Right hindlimb (tissue), 1 donor: ENCODE measurements at places on chromosomes 6 and 20.

- no peak for DNase-seq
Observed at GRCh38 chr6:170276369-170277057, 14.4 kb downstream of the DLL1 start.

GRCh38 chr6:41072836-41073202, at the start of gene NFYA:
Gene NFYA, plus strand, starts transcription at chr6:41072974. Its CDS starts 6,116 bp downstream, at chr6:41079090.
- peak; percentile 100 for DNase-seq

DNA sequence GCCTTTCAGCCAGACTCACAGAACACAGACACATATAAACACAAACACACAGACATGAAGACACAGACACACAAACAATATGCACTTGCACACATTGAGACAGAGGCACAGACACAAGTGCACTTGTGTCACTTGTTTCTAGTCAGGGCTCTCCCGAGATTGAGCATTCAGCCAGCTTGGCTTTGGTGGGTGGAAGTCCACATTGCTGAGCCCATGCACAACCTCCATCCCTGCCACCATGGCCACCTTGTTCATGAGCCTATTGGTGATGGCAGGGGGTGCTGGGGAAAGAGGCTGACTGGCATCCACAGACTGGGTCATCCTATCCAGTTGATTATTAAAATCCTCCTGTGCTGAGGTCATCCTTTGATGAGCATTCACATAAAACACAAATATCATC, 11.5 kb upstream of the CST7 start:
- DNase-seq, result no peak

DNA sequence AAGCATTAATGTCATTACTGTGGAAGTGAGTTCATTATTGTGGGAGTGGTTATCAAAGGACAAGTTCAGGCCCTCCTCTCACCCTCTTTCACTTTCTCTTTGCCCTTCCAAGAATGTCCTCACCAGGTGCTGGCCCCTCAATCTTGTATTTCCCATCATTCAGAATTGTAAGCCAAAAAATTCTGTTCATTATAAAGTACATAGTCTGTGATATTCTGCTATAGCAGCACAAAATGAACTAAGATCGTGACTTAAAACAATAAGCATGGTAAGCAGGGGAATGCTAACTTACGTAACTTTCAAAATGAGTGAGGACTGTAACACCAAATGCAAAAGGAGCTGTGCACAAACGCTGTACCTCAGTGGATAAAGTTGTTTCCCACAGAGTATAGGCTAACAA, 515.7 kb upstream of the BTBD3 start:
- DNase-seq, result no peak

DNA sequence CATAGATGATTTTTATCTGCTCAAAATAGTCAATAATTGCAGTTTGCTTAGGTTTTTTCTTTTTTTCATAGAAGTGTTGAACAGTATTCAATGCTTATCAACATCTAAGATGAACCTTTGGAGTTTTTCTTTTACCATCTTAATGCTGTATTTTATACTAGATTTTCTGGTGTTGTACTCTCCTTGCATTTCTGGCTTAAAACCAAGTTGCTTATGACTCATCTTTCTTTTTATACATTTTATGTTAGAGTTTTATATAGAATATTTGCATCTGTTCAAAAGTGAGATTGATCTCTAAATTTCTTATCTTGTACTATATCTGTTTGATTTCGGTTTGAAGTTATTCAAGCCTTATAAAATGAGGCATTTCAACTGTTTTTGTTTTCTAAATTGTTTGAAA, 232.5 kb downstream of the RFPL4B start:
- no peak for DNase-seq

DNA sequence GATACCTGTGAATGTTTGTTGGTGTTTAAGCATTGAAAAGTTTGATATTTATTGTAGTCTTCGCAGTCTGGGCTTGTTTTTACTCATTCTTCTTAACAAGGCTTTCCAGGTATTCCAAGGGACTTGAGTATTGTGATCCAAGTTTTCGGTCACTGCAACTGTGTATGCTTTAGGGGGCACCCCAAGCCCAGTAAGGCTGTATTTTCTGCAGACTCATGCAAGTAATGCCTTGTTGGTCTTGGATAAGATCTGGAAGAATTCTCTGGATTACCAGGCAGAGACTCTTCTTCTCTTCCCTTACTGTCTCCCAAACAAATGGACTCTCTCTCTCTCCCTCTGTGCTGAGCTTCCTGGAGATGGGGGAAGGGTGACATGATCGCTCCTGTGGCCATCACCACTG, 82.1 kb downstream of the RFPL4B start:
- no peak for DNase-seq

GRCh38 chr6:14591998-14592397, 474.4 kb downstream of the CD83 start:
- no peak for DNase-seq

- no peak for DNase-seq
Observed at GRCh38 chr6:129183681-129184301, 300.9 kb downstream of the LAMA2 start.

- DNase-seq, result no peak
Observed at GRCh38 chr6:83113258-83113657, 45.8 kb downstream of the DOP1A start.

- peak; percentile 72 for DNase-seq
Observed at GRCh38 chr20:22684072-22684762, 99.8 kb upstream of the FOXA2 start.

- no peak for DNase-seq
Observed at GRCh38 chr6:4322846-4323309, 187.5 kb upstream of the ECI2 start.

DNA sequence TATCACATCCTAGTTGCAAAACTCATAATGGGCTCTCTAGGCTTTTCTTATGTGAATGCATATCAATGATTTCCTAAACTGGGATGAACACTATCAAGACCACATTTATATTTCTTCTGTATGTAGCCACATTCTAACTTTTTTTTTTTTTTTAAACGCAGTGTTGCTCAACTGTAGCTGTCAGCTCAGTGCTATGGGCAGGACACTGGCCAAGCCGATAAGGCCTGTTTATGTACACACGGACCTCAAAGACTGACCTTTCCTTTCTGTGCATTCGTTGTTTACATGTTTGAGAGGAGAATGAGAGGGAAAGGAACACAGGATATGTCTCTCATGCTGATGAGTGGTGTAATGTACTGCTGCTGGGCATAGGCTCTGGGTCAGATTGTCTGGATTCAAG, 75.1 kb upstream of the B3GAT2 start:
- no peak for DNase-seq

GRCh38 chr6:22095836-22096235, 201.0 kb downstream of the PRL start:
- no peak for DNase-seq

- DNase-seq, result no peak
Observed at GRCh38 chr6:105370351-105370750, 32.5 kb downstream of the PREP start.

- DNase-seq, result no peak
Observed at GRCh38 chr20:33790566-33790965, 20.6 kb upstream of the CHMP4B start.

DNA sequence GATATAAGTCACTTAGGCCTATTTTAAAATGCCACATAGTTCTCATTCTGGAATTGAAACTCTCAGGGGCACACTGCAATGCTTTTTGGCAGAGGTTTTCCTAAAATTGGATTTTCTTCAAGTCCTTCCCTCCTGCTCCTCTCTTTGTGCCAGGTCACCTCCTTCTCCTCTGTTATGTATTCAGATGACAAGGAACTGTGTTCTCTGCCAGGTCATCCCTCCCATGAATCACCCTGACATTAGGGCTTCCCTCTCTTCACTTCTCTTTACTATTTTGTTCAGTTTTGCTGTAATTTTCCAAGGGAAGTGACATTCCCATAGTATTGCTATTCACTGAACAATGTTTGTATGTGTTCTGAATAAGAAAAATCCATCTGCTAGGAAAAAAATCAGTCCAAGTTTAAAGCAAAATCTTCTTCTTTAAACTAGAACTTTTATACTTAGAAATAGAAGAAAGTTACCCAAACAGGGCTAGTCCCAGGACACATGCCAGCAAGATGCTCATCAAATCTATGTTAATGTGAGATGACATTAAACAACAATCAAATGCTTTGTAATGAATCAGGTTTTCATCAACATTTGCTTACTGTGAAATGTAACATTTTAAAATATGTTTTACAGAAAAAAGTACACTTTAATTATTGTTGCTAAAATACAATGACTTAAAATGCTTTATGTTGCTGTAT, 461.1 kb downstream of the MMUT start:
- peak; percentile 38 for DNase-seq

GRCh38 chr6:36686668-36687513, 8.4 kb downstream of the CDKN1A start:
- no peak for DNase-seq

GRCh38 chr6:7271205-7271534, 41.8 kb downstream of the SSR1 start:
- DNase-seq, result no peak

DNA sequence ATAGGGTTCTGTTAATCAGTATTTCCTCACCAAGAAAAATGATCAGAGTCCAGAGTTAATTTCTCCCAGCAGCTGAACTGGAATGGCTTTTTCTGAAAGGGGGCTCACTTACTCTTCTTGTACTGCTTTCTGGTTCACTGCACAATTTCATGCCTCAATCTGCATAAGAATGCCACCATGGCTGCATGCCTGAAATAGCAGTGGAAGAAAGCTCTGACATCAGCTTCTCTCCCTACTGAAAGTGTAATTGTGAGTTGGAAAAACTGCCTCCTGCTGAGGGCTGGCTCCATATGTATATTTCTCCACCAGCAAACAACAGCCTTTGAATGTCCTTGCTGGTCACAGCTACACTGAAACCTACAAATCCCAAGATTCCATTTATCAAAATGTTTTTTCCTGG, 1027.2 kb upstream of the GJE1 start:
- no peak for DNase-seq

DNA sequence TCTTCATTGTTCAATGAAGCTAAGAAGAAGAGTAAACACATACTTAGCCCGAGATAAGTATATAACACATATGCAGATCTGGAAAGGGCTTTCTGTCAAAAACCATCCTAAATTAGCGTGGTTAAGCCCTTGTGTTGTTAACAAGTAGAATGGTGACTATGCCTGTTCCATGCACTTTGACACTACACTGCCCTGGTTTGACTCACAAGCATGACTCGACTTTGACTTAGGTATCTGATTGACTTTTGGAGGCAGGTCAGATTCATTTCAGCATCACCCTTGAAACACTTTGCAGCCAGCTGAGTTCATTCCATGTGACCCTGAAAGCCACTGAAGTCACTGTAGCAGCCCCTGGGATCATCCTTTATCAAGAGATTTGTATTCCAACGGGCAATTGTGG, 239.8 kb downstream of the TBX18 start:
- no peak for DNase-seq

DNA sequence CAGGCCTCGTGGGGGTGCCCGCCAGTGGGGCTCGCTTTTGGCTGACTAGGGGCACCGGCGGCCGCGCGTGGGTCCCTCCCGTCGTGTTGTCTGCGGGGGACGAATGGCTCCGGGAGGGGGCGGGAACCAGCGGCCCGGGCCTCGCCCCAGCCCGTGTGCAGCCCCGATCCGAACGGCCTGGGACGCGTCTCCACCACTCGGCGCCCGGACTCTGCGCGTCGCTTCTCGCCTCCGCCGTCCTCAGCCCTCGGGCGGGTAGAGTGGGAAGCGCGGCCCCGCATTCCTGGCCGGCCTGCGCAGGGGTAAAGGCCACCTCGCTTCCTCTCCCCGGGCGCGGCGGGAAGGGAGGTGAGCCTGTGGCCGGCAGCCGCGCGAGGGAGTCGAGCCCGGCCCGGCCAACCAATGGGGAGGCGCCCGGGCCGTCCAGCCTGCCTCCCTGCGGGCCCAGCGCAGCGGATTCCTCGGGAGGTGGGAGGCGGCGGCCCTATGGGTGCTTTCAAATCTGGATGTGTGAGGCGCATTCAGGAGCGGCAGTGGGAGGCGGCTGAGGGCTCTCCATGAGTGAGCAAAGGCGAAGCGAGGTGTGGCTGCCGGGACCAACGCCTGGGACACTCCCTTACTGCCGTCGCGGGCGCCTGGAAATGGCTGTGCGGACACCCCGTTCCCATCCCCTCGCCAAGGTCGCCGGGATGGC, 1.1 kb upstream of the ZBTB46 start:
- DNase-seq, result peak; percentile 52

GRCh38 chr6:7730784-7731227, 4.9 kb downstream of the BMP6 start:
- no peak for DNase-seq

DNA sequence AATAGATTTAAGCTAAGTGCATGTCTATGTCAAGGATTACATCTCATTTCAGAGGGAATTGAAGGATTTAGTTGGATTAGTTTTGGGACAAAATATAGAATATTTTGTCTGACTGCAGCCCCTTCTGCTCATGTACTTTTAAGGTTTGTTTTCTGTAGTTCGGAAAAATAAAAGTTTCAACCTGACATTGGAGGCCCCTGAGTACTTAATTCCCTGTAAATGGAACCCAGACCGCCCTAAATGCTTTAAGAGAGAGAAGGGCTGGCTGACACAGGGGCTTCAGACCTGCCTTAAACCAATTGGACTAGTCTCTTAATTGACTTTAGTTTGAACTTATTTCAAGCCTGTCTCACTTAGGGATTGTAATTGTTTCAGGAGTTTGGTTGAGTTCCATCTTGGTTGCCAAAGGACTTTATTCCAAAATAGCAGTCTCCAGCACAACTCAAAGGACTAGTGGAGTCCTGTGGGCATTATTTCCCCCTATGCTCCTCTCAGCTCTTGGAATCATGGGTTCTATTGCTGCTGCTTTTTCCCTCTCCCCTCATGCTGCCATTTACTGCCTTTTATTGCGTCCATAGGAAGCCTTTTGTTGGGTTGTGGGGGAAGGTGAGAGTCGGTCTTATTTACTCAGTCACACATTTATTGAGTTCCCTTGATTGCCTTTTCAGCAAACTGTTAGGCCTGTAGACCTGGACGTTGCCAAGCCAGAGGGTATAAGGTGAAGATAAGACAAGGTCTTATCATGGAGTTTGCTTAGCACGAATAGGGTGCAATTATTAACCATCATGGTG, 14.5 kb downstream of the BRD2 start:
- no peak for DNase-seq

- DNase-seq, result no peak
Observed at GRCh38 chr20:50367104-50367674, 143.0 kb upstream of the PTPN1 start.

DNA sequence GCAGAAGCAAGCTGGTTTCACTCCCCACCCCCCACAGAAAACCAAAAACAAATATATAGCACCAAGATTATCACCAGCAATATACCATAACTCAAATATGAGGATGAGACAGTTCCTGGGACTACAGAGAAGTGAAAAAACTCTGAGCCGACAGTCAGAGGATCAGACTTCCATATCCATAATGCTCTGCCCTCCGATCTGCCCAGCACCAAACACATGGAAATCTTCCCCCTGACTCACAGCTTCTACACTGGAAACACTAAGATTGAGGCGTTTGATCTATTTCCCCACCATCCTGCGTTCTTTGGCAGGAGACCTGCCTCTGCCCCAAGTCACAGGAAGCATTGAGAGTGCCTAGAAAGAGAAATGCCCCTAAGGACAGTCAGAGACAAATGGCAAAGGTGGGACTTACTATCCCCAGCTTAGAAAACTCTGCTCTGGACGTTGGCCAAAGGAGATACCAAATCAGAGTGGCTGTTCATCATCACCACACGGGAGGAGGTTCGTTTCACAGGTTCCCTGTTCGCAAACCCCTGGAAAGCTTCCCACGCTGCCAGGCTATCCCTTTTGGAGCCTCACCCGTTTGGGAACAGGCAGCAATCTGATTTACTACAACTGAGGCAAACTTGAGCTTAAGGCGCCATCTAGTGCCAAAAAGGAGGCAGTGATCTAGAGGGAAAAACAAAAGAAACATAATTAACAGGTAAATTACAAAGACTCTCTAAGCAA, 48.7 kb upstream of the SRSF6 start:
- DNase-seq, result no peak
